ENCODE measurements at places on chromosomes 13 and 19.

GRCh38 chr19:38324431-38324830 lies 4.8 kb downstream of the KCNK6 start:
- no peaks in the 10 kb centered on the region for H3K27me3 ChIP-seq
- H3K27ac ChIP-seq, result no peak overlapping the region
- H3K4me3 ChIP-seq, result no peak overlapping the region
- H3K36me3 ChIP-seq, result peaks cover 19% of the 10 kb centered on the region

GRCh38 chr19:40200341-40201099 lies 9.3 kb downstream of the MAP3K10 start:
- H3K4me3 ChIP-seq, result no peak overlapping the region
- no peaks in the 10 kb centered on the region for H3K27me3 ChIP-seq
- no peaks in the 10 kb centered on the region for H3K4me1 ChIP-seq
- DNase-seq, result no peak
- no peak overlapping the region for H3K27ac ChIP-seq

- DNase-seq, result no peak
- H3K4me3 ChIP-seq, result no peak overlapping the region
These were observed 8.3 kb upstream of the RB1 start for GRCh38 chr13:48295271-48295670.

DNA sequence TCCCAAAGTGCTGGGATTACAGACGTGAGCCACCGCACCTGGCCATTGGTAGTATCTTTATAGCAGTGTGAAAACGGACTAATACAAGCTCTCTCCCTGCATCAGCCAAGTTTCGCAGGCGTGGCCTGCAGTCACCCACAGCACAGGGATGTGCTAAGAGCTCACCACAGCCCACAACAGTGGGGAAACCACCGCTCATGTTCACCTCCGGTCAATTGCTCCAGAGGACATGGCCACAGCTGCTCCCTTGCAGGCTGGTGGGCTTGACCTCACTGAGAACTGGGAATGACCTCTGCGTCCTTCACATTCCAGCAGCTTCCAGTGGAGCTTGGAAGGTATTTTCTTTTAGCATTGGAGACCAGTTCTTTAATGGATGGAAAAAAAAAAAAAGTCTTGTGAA lies 156.4 kb downstream of the KCTD15 start:
- H3K4me3 ChIP-seq, result no peak overlapping the region
- no peaks in the 10 kb centered on the region for H3K36me3 ChIP-seq
- H3K27me3 ChIP-seq, result peaks cover 9% of the 10 kb centered on the region
- H3K27ac ChIP-seq, result no peak overlapping the region
- no peaks in the 10 kb centered on the region for H3K4me1 ChIP-seq
- DNase-seq, result no peak

- H3K27ac ChIP-seq, result no peak overlapping the region
- no peaks in the 10 kb centered on the region for H3K27me3 ChIP-seq
- no peak overlapping the region for H3K4me3 ChIP-seq
These were observed 12.9 kb downstream of the TBC1D4 start for GRCh38 chr13:75469047-75469446.

DNA sequence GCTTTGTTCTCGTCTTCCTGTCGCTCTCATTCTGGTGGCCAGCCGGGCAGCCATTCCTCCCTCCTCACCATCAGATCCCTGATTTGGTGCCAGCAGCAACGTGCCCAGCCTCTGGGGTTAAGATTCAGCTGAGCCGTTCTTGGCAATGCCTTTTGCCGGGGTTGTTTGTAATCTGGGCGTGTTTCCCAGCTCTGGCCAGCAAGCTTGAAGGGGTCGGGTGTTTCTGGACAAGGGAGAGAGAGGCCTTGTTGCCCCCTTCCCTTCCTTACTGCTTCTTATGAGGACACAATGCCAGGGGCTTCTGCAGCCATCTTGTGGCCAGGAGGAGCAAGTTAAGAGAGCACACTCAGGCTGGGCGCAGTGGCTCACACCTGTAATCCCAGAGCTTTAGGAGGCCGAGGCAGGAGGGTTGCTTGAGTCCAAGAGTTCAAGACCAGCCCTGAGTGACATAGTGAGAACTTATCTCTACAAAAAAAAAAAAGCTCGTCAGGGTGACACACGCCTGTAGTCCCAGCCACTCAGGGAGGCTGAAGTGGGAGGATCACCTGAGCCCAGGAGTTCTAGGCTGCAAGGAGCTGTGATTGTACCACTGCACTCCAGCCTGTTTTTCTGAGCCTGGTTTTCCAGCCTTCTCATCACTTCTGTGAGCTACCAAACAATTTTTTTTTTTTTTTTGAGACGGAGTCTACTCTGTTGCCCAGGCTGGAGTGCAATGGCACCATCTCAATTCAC lies 10.7 kb upstream of the CRTC1 start:
- no peak for DNase-seq
- no peak overlapping the region for H3K27ac ChIP-seq
- no peak overlapping the region for H3K4me3 ChIP-seq

DNA sequence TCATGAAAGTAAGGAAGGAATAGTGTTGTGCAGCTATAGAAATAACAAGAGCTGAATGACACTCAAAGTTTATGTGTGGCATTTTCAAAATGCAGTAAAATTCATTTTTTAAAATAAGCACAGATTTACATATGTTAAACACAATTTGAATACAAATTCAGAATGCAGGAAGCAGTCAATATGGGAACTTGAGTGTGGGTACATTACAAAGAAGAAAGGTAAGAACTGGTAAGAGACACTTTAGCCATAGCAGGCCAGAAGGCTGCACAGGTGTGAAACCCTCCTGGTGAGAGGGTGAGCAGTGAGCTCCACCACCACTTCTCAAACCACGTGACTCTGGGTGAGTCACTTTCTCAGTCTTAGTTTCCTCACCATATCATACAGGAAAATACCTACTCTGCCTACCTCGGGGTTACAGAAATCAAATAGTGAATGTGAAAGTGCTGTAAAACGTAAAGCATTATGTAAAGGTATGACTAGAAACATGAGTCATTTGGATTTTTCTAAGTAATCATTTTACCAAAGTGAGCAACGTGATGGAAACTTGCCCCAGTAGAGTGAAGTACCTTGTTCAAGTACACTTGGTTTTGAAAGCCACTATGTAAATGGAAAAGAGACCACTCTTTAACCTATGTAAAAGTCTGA lies 40.5 kb downstream of the USP12 start:
- peak overlapping the region; percentile 55 for H3K27ac ChIP-seq
- H3K4me3 ChIP-seq, result no peak overlapping the region
- H3K4me1 ChIP-seq, result peaks cover 19% of the 10 kb centered on the region
- no peak for DNase-seq

DNA sequence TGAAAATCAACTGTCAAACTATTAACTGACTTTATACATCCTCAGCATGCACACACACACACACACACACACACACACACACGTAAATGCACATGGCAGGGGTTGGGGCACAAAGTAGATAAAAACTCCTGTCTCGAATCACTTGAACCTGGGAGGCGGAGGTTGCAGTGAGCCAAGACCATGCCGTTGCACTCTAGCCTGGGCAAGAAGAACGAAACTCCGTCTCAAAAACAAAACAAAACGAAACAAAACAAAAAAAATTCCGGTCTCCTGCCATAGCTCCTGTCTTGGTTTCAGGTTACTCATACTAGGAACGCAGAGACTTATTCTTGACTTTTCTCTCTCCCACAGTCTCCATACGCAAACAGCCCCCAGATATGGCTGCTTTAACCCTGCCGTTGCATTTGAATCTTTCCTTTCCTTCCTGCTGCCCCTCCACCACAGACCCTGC lies 148.9 kb downstream of the SHISA2 start:
- peaks cover 14% of the 10 kb centered on the region for H3K4me1 ChIP-seq
- H3K27ac ChIP-seq, result no peak overlapping the region
- DNase-seq, result no peak
- no peak overlapping the region for H3K4me3 ChIP-seq

DNA sequence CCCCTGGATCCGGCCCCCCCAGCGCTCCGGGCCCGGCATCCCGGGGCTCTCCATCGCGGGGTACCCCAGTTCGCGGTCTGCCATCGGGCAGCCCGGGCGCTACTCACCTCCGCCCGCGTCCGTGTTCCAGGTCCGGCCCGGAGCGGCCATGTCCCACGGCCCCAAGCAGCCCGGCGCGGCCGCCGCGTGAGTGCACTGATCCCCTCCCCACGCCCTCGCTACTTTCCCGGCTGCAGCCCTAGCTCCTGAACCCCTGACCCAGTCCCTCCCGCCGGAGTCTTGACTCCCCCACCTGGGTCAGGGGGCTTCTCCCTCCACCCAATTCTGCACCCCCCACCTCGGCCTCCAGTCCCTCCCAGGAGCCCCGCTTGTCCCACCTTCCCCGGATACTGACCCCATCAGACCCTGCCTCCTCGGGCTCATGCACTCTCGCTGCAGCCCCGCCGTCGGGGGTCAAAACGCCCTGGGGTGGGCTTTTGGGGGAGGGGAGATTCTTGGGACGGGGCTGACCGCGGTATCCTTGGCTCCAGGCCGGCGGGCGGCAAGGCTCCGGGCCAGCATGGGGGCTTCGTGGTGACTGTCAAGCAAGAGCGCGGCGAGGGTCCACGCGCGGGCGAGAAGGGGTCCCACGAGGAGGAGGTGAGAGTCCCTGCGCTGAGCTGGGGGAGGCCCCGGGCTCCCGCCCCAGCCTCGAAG lies 566 bp downstream of the HMG20B start:
- no peak for DNase-seq
- H3K27ac ChIP-seq, result peak overlapping the region; percentile 61
- no peaks in the 10 kb centered on the region for H3K27me3 ChIP-seq
- peaks cover 25% of the 10 kb centered on the region for H3K4me1 ChIP-seq
- H3K36me3 ChIP-seq, result no peaks in the 10 kb centered on the region
- H3K4me3 ChIP-seq, result peak overlapping the region; percentile 99

- H3K27me3 ChIP-seq, result peaks cover 13% of the 10 kb centered on the region
- H3K36me3 ChIP-seq, result no peaks in the 10 kb centered on the region
- no peak for DNase-seq
- no peaks in the 10 kb centered on the region for H3K4me1 ChIP-seq
These were observed 292.4 kb downstream of the TEX29 start for GRCh38 chr13:111612886-111613285.

- H3K36me3 ChIP-seq, result no peaks in the 10 kb centered on the region
- no peaks in the 10 kb centered on the region for H3K27me3 ChIP-seq
- H3K27ac ChIP-seq, result no peak overlapping the region
- no peaks in the 10 kb centered on the region for H3K4me1 ChIP-seq
- no peak for DNase-seq
- H3K4me3 ChIP-seq, result no peak overlapping the region
These were observed 942.2 kb downstream of the PCDH17 start for GRCh38 chr13:58573743-58574142.

DNA sequence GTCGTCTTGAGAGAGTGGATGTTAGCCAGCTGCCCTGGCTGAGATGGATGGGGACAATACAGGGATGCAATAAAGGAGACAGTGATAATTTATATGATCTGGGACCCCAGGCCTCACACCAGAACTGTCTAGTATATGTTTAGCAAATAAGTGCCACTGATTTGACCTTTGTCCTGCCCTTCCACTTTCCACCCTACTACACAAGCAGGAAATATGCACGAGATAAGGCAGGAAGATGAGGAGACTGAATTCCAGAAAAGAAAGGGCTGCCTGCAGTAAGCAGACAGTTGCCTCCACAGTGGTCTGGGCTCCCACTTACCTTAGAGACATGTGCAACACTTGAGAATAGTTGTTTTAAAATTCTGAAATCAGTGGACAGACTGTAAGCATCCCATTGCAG lies 80.2 kb upstream of the ZNF91 start:
- peaks cover 33% of the 10 kb centered on the region for H3K27me3 ChIP-seq
- no peaks in the 10 kb centered on the region for H3K4me1 ChIP-seq
- H3K27ac ChIP-seq, result no peak overlapping the region
- H3K36me3 ChIP-seq, result no peaks in the 10 kb centered on the region
- no peak overlapping the region for H3K4me3 ChIP-seq

DNA sequence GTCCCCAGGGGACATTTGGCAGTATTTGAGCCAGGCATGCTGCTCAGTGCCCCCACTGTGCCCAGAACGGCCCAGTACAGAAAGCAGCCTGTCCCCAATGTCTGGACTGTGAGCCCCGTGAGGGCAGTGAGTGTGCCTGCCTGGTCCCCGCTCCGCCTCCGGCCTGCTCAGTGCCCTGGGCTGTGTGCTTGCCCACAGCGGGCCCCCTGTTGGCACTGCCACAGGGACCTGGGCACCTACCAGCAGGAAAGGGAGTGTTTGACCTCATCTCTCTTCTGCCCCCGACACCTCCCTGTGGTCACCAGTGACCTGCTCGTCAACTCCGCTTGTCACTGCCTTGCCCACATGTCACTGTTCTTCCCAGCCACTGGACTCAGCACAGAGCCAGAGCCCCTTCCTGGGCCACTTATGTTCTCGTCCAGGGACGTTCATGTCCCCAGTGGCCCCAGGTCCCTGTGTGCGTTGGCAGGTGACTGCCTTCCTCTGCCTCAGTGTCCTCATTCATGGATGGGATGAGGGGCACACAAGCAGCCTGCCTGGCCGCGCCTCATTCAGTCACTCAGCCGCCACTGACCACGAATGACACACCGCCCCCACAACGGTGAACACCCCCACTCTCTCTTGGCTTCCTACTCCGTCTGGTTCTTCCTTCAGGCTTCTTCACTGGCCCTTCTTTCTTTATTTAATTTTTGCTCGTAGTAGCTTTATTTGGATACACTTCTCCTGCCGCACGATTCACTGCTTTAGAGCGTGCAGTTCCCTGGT lies 2.8 kb downstream of the FZR1 start:
- no peaks in the 10 kb centered on the region for H3K27me3 ChIP-seq
- no peak for DNase-seq
- no peaks in the 10 kb centered on the region for H3K36me3 ChIP-seq

Data from heart right ventricle (tissue), 16 donors.